T47D (cell line): ENCODE measurements at places on chromosomes 16 and 17.
A peak's percentile ranks its signal among the peaks of the same experiment; 100 is the strongest.

GRCh38 chr17:17055286-17056155 lies 13.3 kb downstream of the MPRIP start:
- peak; percentile 62 for DNase-seq

GRCh38 chr16:69089091-69089910 lies 16.2 kb upstream of the HAS3 start:
- DNase-seq, result no peak

DNA sequence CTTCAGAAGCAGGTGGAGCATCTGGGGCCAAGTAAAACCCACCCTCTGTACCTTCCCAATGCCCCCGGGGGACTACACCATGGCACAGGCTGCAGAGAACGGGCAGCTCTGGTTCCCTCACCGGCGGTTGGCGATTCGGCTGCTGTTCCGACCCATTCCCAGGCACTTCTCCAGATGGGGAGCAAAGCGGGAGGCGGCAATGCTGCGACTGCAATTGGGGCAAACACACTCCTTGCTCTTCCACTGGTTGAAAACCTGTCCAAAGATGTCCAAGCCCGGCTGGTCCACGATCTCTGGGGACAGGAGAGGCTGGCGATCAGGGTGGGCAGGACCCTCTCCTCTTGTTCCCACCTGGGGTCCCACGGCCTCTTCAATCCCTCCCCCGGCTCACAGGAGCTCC lies 2.6 kb downstream of the ATXN7L3 start:
- DNase-seq, result no peak

- no peak for DNase-seq
Measured at GRCh38 chr16:74264811-74265210, 31.8 kb upstream of the PSMD7 start.

GRCh38 chr17:83092931-83093330 lies 13.5 kb downstream of the METRNL start:
- DNase-seq, result no peak

GRCh38 chr17:67862614-67863217 lies 37.4 kb downstream of the BPTF start:
- DNase-seq, result no peak

DNA sequence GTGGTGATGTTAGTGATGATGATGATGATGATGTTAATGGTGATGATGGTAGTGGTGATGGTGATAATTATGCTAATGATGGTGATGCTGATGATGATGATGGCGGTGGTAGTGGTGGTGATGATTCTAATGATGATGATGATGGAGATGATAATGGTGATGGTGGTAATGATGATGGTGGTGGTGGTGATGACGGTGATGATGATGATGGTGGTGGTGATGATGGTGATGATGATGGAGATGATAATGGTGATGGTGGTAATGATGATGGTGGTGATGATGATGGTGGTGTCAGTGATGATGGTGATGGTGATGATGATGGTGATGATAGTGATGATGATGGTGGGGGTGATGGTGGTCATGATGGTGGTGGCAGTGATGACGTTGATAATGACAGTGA lies 132.5 kb downstream of the DNAH9 start:
- no peak for DNase-seq

DNA sequence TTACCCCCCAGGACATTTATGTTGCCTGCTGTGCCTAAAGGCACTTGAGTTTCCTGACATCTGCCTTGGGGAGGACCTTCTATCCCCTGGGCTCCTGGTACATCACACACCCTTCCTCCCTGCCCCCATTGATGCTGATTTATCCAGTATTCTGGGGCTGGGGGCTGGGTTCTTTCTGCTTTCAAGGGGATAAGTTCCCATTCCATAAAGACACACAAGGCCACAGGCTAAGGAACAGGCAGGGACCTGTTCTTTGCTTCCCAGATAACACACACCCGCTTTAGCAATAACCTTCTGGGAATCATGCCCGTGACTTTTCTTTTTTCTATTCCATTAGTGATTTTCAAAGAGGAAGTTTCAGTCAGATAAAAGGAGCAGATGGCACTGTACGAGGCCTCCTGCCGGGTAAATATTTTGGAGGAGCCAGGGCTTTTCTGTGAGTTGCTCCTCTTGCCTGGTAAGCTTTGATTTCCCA lies 30.6 kb downstream of the CHD9 start:
- no peak for DNase-seq

GRCh38 chr17:4577386-4577993 lies 6.8 kb upstream of the SMTNL2 start:
- DNase-seq, result no peak

DNA sequence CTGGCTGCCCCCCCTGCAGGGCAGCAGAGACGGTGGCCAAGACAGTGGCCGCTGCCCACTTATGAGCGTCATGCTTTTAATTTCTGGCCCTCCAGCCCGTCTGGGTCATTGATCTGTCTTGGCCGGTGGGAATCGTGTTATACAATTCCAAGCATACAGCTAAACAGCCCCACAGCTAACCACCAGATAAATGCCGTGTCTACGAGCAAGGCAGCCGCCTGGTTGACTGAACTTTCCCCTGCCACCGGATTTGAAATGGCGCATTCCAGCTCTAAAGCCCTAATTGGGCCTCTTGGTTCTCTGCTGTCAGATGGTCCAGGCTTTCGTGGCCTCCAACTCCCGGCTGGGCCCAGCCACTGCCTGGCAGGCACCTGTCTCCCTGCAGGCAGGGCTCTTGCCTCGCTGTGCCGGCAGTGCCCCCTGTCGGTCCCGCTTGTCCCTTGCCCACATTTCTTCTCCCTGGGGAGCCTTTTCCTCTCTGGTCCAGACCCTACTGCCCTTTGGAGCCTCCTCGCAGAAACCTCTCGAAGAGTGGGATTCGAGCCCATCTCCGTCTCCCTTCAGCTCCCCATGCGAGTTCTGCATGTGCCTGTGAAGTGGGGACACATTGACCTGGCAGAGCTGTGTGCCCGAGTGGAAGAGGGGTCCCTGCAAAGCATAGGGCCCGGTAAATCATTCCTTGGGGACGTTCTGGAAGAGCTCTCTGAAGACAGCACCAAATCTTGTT lies 1.8 kb upstream of the RBFOX3 start:
- peak; percentile 85 for DNase-seq

GRCh38 chr17:33686171-33686570 lies 393.1 kb upstream of the ASIC2 start:
- DNase-seq, result no peak

- no peak for DNase-seq
Measured at GRCh38 chr17:6474906-6475305, 30.7 kb downstream of the PIMREG start.

DNA sequence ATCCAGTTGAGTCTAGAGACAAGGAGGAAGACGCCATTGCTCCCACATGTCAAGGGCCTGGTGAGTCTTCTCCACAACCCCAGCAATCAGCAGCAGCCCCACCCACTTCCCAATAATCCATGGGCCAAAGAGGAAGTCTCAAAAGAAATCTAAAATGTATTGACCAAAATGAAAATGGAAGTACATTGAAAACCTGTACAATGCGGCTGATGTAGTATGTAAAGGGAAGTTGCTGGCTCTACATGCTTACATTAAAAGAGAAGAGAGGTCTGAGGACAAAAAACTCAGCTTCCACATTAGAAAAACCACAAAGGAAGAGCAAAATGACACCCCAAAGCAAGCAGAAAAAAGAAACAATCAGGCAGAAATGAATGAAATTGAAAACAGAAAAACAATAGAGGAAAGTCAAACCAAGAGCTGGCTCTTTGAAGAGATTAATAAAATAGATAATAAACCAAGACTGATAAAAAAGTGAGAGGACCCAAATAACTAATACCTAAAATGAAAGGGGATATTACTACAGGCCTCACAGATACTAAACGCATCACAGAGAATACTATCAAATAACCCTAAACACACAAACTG lies 100.6 kb upstream of the METRNL start:
- no peak for DNase-seq

DNA sequence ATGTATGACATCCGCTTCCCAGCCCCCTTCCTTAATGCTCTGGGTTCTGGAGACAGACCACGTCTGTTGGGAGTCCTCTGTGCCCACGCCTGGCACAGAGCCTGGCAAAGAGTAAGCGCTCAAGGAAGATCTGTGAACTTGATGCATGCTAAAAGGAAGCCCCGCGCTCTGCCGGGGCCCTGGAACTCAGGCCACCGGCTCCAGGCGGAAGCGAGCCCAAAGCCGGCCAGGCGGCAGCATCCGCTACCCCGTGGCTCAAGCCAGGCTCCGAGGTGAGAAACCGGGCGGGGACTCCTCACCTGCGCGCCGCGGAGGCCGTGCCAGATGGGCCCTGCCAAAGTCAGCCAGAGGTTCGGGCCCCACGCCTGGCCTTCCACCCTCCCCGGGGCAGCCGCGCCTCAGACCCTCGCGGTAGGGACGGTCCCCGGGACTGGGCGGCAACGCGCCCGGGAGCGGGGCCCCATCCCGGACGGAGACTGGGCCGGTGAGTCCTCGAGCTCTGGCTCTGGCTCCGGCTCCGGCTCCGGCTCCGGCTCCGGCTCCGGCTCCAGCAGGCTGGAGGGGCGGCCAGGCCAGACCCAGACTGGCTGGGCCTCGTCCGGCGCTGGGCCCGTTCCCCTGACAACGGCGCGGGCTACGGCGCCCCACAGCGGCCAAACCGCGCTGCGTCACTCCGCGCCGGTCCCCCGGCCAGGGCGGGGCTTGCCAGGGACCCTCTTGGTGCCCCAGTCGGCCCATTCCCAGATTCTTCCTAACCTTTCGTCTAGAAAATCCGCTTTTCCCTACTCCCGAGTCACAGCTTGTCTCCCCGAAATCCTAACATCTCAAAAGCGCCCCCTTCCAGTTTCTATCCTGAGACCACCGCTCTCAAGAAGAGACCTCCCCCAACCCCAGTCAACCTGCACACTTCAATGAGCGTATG lies at the start of gene ZDHHC1:
Gene ZDHHC1, minus strand, starts transcription at position 606 of the 922 bp plus-strand sequence. CDS start 8,702 bp downstream, outside the sequence.
- peak; percentile 63 for DNase-seq

DNA sequence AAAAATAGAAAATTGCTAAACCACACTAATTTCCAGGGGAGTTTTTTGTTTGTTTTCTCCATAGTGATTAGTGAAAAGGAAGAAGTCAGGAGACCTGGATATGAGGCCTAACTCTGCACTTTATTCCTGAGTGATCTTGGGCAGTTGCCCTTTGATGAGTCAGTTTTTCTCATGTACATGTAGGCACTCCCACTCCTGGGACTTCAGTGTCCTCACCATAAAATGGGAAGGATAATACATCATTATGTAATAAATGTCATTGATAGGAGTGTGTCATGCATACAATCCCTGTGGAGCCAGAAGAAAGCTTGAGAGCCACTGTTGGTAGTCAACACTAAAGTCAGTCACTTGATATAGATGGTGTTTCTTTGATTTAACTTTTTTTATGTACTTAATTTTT lies 32.5 kb downstream of the WIPF2 start:
- DNase-seq, result no peak
